ENCODE measurements at places on chromosomes 16 and 17. TPM values are rescaled to one million over a fixed set of nuclear protein-coding genes. Genes with fewer than 3 reads are reported as not detected.
A peak's percentile ranks its signal among the peaks of the same experiment; 100 is the strongest.

DNA sequence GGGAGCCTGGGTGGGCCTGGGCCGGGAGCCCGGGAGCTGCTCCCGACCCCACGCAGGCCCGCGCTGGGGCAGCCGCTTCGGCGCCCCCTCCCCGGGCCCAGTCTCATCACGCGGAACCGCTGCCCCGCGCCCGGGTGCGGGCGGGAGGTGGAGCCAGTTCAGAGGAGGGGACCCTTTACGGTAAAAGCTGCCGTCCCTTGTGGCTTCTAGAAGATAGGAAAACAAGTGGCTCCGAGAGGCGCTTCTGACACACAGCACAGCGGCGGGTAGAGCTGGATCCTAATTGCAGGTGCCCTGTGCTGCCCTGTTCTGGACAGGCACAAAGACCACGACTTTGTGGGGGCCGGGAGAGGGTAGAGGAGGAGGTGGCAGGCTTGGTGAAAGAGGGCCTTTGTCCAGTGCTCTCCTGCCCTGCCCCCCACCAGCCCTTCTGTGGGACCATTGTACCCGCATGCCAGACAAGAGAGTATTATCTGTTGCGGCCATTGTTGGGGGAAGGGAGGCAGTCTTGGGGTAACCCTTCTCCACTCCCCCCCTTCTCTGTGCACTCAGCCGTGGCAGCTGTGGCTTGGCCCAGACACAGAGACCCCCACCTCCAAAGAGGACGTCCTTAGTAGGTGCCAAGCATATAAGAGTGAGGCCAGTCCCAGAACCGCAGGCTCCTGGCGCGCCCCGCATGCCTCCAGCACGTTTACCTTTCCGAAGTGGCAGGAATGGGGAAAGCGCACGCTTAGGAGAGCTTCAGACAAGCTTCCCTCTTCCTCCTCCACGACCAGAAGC lies 736 bp downstream of the CNP start:
- peak; percentile 42 for DNase-seq

GRCh38 chr17:79953335-79953734 lies 82.3 kb downstream of the TBC1D16 start:
- no peak for DNase-seq

- no peak for DNase-seq
These were observed 17.1 kb upstream of the CBFA2T3 start for GRCh38 chr16:88993946-88994600.

DNA sequence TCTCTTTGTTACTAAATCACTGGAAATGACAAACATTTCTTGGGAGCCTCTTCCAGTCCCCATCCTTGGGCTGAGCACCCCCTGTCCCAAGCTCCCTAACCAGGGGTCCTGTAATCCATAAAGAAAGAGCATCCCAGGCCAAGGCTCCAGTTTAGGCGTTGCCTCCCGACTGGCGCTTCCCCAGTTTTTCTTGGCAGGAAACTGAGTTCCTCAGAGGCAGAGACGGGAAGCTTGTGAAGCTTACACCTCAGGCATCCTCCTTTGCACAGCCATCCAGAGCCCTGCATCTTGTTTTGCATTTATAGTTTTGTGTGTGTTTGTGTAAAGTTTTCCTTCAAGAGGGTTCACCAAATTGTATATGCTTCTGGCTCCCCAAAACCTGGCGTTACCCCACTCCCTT lies 7.1 kb downstream of the COPZ2 start:
- DNase-seq: no peak

- no peak for DNase-seq
These were observed 40.4 kb downstream of the TMEM132E start for GRCh38 chr17:34619687-34620217.

DNA sequence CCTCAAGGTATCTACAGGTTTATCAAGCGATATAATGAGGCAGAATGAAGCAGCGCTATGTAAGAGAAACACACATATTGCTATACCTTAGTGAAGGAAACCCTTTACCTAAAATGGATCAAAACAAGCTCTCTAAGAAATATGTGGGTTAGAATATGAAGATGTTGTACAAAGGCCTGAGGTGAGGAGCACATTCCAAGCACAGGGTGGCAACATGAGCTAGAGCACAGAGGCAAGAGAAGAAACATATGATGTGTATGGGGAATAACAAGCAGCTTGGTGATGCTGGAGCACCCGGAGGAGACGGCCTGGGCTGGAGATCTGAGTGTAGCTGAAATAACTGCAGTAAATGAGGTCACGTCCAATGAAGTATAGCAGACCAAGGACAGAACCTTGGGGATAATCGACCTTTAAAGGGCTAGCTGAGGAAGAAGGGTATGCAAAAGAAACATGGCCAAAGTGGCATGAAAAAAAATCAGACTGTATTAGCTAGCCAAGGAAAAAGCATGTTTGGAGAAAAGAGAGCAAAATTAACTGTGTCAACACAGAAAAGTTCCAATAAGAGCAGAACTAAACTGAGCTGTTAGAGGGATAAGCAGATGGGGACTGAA lies 44.0 kb downstream of the MARVELD3 start:
- no peak for DNase-seq

DNA sequence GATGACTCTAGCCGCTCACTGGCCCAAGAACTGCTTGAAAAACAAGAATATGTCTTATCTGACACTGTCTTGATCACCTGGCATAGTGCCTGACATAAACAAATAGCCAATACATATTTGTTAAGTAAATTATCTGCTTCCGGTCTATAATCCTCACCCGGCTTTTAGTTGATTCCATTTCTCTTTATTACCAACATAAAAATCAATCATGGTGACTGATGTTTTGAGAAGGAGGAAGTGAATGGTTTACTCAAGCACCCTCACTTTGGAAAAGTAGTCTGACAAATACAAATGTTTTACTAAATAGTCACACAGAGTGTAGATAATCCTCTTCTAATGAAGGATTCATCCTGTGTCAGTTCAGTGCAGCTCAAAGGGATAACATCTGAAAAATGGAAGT lies 47.0 kb downstream of the SKAP1 start:
- no peak for DNase-seq

GRCh38 chr17:8436169-8436843 lies 622 bp downstream of the NDEL1 start:
- DNase-seq: peak; percentile 37

The AOC2 gene
- 3.2 TPM for total RNA-seq

The MAPT gene
- 13.0 TPM for total RNA-seq

The SMPD3 gene
- total RNA-seq: 3.2 TPM
